ENCODE measurements at places on chromosomes 4 and X.

DNA sequence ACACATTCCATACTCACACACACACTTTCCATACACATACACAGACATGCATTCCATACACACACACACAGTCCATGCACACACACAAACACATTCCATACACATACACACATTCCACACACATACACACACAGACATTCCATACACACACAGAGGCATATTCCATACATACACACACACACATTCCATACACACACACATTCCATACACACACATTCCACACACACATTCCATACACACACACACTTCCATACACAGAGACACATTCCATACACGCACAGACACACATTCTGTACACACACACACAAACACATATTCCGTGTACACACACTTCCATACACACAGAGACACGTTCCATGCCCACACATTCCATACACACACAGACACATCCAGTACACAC is 14.8 kb downstream of the LINC00632 start:
- no peak for DNase-seq

GRCh38 chr4:113834298-113834697 is 72.8 kb upstream of the CAMK2D start:
- no peak for DNase-seq

- no peak for DNase-seq
These were observed 222.5 kb downstream of the MGST2 start for GRCh38 chr4:139887962-139888735.

DNA sequence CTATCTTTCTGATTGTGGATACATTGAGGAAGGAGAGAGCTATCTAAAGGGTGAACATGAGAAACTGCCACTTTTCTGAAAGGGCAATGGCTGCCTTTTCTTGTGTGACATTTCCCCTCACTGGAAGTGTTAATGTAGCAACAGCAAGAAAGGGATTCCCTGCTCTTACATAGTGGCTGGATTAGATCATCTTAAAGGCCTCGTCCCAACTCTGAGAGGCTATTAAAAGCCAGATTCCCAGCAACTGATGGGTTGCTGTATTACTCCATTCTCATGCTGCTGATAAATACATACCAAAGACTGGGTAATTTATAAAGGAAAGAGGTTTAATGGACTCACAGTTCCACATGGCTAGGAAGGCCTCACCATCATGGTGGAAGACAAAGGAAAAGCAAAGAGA is 33.7 kb upstream of the ADH7 start:
- DNase-seq, result no peak

- no peak for DNase-seq
These were observed 39.9 kb downstream of the PDS5A start for GRCh38 chr4:39937683-39938268.

DNA sequence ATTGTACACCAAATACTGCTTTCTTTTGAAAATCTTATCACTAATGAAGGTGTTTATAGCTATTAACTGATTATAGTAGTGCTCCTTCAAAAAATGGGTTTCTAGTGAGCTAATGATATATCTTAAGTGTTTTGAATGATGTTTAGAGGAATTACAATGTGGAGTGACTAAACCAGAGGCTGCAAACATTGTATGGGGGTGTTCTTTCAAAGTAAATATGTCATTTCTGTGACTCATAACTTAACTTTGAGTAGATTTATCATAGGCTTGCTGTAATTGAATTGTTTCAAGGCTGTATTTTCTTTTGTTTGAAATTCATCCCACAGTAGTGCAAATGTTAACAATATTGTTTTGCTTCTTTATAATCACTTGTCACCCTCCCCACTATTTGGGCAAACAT is 141.6 kb downstream of the IL1RAPL2 start:
- DNase-seq, result no peak

GRCh38 chr4:159069922-159070321 is 33.0 kb upstream of the RAPGEF2 start:
- DNase-seq, result no peak

- DNase-seq, result no peak
These were observed 11.8 kb upstream of the ELF2 start for GRCh38 chr4:139188648-139189416.
